ENCODE measurements at places on chromosomes 11 and 22. TPM values are rescaled to one million over a fixed set of nuclear protein-coding genes. Genes with fewer than 3 reads are reported as not detected.

GRCh38 chr11:96481204-96481603, 91.4 kb downstream of the JRKL start:
- DNase-seq, result no peak
- H3K27ac ChIP-seq, result no peak overlapping the region
- H3K36me3 ChIP-seq, result no peaks in the 10 kb centered on the region
- H3K27me3 ChIP-seq, result no peaks in the 10 kb centered on the region
- no peak overlapping the region for H3K4me3 ChIP-seq

- H3K27ac ChIP-seq, result no peak overlapping the region
- peaks cover 9% of the 10 kb centered on the region for H3K4me1 ChIP-seq
- no peak overlapping the region for H3K4me3 ChIP-seq
These were observed 86.0 kb downstream of the RPS6KA4 start for GRCh38 chr11:64444838-64445441.

DNA sequence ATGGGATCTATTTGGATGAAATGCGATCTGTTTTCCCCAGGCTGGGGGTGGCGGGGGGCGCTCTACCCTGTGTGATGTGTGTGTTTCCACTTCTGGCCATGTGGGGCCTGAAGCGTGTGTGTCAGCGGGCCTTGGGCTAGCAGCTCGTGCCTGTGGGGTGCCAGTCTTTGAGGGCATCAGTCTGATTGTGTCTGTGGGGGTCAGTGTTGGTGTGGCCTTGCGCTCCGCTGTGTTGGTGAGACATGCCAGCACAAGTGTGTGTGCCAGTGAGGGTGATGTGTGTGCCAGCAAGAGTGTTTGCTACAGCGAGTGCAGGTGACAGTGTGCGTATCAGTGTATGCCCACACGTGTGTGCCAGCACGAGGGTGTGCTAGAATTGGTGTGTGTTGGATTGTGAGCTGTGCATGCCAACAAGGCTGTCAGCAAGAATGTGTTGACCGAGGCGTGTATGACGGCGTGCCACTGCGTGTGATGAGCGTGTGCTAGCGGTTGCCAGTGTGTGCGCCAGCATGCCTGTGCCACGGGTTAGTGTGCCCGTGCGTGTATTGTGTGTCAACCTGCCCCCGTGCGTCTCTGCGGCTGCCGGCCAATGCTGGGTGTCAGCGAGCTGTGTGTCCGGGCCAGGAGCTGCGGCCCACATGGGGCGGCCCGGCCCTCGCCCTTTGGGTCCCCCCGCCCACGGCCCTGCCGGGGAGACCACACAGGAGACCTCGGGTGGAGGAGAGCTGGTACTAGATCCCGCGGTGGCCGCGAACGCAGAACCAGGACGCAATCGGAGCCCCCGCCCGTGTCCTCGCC, 519 bp downstream of the ARRB1 start:
- peaks cover 75% of the 10 kb centered on the region for H3K4me1 ChIP-seq
- H3K4me3 ChIP-seq, result peak overlapping the region; percentile 99
- peak; percentile 37 for DNase-seq
- H3K36me3 ChIP-seq, result peaks cover 17% of the 10 kb centered on the region

BDNF gene
- 0.10 TPM for total RNA-seq

GRCh38 chr11:69682221-69682620, 7.1 kb upstream of the LTO1 start:
- H3K4me1 ChIP-seq, result no peaks in the 10 kb centered on the region
- no peaks in the 10 kb centered on the region for H3K27me3 ChIP-seq
- H3K36me3 ChIP-seq, result no peaks in the 10 kb centered on the region

LRRC51 gene
- 5.8 TPM for total RNA-seq

DNA sequence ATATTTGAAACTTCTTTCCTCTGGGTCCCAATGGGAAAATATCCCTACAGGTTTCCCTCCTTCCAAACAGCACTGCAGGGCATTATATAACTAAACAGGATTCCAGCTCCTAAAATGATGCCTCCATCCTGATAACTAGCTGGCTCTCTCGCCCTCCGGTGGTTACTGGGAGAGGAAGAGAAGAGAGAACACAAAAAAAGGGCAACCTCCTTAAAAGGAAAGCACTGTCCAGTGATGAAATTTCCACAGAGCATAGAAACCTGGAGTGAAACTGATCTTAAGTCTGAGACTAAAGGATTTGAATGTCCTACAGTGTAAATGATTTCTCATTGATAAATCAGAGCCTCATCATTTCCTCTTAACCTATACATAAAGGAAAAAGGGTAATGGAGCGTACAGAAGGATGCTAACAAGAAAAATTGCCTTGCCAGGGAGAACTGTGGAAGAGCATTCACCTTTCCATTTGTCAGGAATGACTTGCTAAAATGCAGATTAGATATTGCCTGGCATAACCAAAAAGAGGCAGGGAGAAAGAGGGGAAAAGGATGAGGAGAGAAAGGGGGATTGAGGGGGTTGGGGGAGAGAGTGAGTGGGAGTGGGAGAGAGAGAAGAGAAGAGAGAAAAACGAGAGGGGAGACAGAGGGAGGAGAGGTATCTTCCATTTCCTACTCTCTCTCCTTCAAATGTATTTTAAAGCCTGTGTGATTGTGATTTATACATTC, 121.3 kb downstream of the APOL5 start:
- H3K4me1 ChIP-seq, result peaks cover 73% of the 10 kb centered on the region
- H3K27ac ChIP-seq, result peak overlapping the region; percentile 98

GRCh38 chr11:3786781-3787428, 10.4 kb downstream of the NUP98 start:
- H3K27ac ChIP-seq, result peak overlapping the region; percentile 50
- no peak overlapping the region for H3K4me3 ChIP-seq
- no peak for DNase-seq
- peaks cover 11% of the 10 kb centered on the region for H3K4me1 ChIP-seq

- H3K4me1 ChIP-seq, result peaks cover 13% of the 10 kb centered on the region
- H3K36me3 ChIP-seq, result no peaks in the 10 kb centered on the region
- H3K27me3 ChIP-seq, result peaks cover 1% of the 10 kb centered on the region
- DNase-seq, result no peak
These were observed 128.0 kb downstream of the DSCAML1 start for GRCh38 chr11:117669062-117669461.

DNA sequence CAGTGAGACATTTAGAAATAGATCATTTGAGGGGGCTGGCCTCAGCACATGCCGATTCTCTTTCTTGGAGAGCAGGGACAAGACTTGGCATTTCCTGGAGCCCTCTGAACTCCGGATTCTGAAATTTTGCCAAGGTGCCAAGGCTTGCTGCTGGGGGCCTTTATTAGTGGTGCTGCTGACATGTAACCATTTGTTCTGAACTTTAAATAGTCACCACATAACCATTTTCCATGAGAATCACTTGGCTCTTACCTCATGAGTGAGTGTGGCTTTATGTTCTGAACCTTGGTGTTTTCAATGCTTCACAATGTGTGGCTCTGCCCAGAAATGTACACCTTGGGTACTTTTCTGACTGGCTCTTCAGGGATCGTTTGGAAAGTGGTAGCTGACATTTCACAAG, 33.3 kb downstream of the SYT13 start:
- peaks cover 2% of the 10 kb centered on the region for H3K27me3 ChIP-seq
- H3K36me3 ChIP-seq, result no peaks in the 10 kb centered on the region
- no peak overlapping the region for H3K4me3 ChIP-seq
- no peak overlapping the region for H3K27ac ChIP-seq

GRCh38 chr11:66336234-66337102, at the start of gene RIN1:
Gene RIN1 (minus strand): TSS chr11:66336434. CDS start chr11:66336402, 32 bp downstream.
- DNase-seq, result peak; percentile 60
- H3K36me3 ChIP-seq, result peaks cover 8% of the 10 kb centered on the region
- peak within 1 kb of the TSS; percentile 77 for H3K27ac ChIP-seq
- peak within 1 kb of the TSS; percentile 87 for H3K4me3 ChIP-seq

GRCh38 chr11:24134879-24135589, 361.8 kb upstream of the LUZP2 start:
- no peak for DNase-seq
- peaks cover 4% of the 10 kb centered on the region for H3K4me1 ChIP-seq
- H3K4me3 ChIP-seq, result no peak overlapping the region
- no peaks in the 10 kb centered on the region for H3K27me3 ChIP-seq
- no peaks in the 10 kb centered on the region for H3K36me3 ChIP-seq

SLC17A6 gene
- not detected for total RNA-seq

DNA sequence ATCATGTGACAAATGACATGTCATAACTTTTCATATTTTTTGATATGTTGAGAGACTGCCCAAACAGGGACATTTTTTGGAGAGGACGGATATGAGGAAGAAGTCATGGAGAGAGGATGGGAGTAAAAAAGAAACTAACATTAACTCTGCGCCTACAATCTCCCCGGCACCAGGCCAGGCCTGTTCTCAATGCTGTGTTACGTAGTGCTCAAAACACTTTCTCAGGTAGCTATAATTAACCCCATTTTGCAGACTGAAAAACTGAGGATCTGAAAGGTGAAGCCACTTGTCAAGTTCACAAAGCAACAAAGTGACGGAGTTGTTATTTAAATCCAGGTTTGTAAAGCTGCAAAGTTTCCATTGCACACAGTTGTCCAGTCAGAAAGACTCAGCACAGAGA, 17.4 kb upstream of the NOX4 start:
- H3K27ac ChIP-seq, result no peak overlapping the region
- DNase-seq, result no peak
- H3K27me3 ChIP-seq, result no peaks in the 10 kb centered on the region
- H3K4me1 ChIP-seq, result peaks cover 9% of the 10 kb centered on the region
- H3K36me3 ChIP-seq, result no peaks in the 10 kb centered on the region
- H3K4me3 ChIP-seq, result no peak overlapping the region

GRCh38 chr22:19904174-19904856, 37.3 kb upstream of the COMT start:
- no peak overlapping the region for H3K27ac ChIP-seq
- no peak for DNase-seq
- no peak overlapping the region for H3K4me3 ChIP-seq
- no peaks in the 10 kb centered on the region for H3K4me1 ChIP-seq

GRCh38 chr11:76292583-76293188, 86.4 kb upstream of the WNT11 start:
- peaks cover 2% of the 10 kb centered on the region for H3K27me3 ChIP-seq
- no peaks in the 10 kb centered on the region for H3K36me3 ChIP-seq
- no peak for DNase-seq
- peaks cover 10% of the 10 kb centered on the region for H3K4me1 ChIP-seq
- no peak overlapping the region for H3K4me3 ChIP-seq
- no peak overlapping the region for H3K27ac ChIP-seq

GRCh38 chr11:123586568-123586967, 67.9 kb downstream of the SCN3B start:
- peak overlapping the region; percentile 65 for H3K27ac ChIP-seq
- H3K4me1 ChIP-seq, result peaks cover 50% of the 10 kb centered on the region
- H3K27me3 ChIP-seq, result peaks cover 20% of the 10 kb centered on the region
- DNase-seq, result no peak
- H3K36me3 ChIP-seq, result peaks cover 24% of the 10 kb centered on the region

POU2AF1 gene
- not detected for total RNA-seq

GAL3ST3 gene
- total RNA-seq, result 0.87 TPM

CNTF gene
- 1.6 TPM for total RNA-seq

- no peak overlapping the region for H3K4me3 ChIP-seq
- no peak for DNase-seq
- H3K36me3 ChIP-seq, result no peaks in the 10 kb centered on the region
These were observed 23.7 kb upstream of the MYO18B start for GRCh38 chr22:25718135-25718840.

GRCh38 chr11:70489276-70489675, 90.9 kb downstream of the CTTN start:
- no peak overlapping the region for H3K4me3 ChIP-seq
- no peaks in the 10 kb centered on the region for H3K27me3 ChIP-seq
- no peaks in the 10 kb centered on the region for H3K4me1 ChIP-seq

KRTAP5-1 gene
- not detected for total RNA-seq

DNA sequence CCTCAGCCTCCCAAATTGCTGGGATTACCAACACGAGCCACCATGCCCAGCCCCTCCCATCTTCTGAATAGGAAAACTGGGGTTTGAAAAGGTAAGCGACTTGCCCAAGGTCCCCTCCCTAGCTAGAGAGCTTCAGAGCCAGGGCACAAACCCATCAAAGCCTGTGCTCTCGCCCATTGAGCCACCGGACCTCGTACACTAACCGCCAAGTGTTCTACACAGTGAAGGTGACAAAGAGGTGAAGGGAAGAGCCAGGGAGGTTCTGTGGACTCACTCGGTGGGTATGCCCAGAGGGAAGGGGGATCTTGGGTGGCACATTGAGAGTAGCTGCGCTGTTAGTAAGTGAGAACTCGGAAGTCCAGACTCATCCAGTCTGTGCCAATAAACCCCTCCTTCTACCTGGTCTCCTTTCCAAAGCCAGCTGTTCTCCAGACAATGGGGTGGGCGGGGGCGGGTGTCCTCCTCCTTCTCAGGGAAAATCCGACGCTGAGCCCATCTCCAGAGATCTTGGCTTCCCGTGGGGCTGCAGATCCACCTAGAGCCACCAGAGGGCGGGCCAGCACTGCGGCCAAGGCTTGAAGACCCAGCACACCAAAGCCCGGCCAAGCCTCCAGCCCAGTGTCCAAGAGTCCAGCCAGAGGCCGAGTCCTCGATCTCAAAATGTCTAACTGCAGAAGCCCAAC, 3.2 kb upstream of the RTN4RL2 start:
- H3K27me3 ChIP-seq, result peaks cover 28% of the 10 kb centered on the region
- H3K36me3 ChIP-seq, result no peaks in the 10 kb centered on the region
- H3K4me3 ChIP-seq, result no peak overlapping the region
- H3K4me1 ChIP-seq, result peaks cover 18% of the 10 kb centered on the region

DNA sequence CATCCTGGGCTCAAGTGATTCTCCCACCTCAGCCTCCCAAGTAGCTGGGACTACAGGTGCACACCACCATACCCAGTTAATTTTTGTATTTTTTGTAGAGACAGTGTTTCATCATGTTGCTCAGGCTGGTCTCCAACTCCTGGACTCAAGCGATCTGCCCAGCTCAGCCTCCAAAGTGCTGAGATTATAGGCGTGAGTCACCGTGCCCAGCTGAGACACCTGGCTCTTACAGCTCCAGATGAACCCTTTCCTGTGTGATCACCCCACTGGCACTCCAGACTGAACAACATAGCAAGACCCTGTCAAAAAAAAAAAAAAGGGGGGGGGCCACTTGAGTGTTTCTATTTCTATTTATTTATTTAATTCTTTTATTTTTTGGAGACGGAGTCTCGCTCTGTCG, 1.0 kb upstream of the ADSL start:
- peaks cover 27% of the 10 kb centered on the region for H3K4me1 ChIP-seq
- H3K27me3 ChIP-seq, result peaks cover 3% of the 10 kb centered on the region
- no peak overlapping the region for H3K27ac ChIP-seq
- DNase-seq, result no peak
- H3K36me3 ChIP-seq, result no peaks in the 10 kb centered on the region
- peak overlapping the region; percentile 98 for H3K4me3 ChIP-seq

GRCh38 chr11:5225480-5225871, 1.4 kb downstream of the HBB start:
- no peak for DNase-seq
- H3K27me3 ChIP-seq, result no peaks in the 10 kb centered on the region
- peaks cover 3% of the 10 kb centered on the region for H3K36me3 ChIP-seq
- H3K4me3 ChIP-seq, result no peak overlapping the region
- peaks cover 8% of the 10 kb centered on the region for H3K4me1 ChIP-seq

DNA sequence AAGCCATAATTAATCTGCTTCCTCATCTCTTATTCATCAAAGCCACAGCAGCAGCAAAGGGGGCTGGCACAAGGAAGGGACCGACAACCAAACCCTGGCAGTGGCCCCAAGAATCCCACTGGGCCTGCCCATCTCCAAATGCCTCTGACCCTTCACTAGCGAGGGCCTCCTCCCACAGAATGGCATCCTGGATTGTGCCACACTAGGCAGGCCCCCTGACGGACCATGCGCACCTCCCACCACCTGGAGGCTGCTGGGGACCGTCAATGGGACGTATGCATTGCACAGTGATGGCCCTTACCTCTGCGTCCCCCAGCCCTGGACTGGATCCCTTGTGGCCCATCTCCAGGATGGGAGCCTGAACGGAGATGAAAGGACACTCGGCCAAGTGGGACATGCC, 4.1 kb upstream of the RTN4R start:
- H3K27me3 ChIP-seq, result peaks cover 10% of the 10 kb centered on the region
- DNase-seq, result no peak
- no peaks in the 10 kb centered on the region for H3K36me3 ChIP-seq
- H3K4me1 ChIP-seq, result no peaks in the 10 kb centered on the region
- H3K27ac ChIP-seq, result no peak overlapping the region
- no peak overlapping the region for H3K4me3 ChIP-seq

GLB1L2 gene
- 5.0 TPM for total RNA-seq

Measured in endothelial cell (in vitro differentiated cells).